ENCODE measurements at places on chromosomes 6 and 20.

DNA sequence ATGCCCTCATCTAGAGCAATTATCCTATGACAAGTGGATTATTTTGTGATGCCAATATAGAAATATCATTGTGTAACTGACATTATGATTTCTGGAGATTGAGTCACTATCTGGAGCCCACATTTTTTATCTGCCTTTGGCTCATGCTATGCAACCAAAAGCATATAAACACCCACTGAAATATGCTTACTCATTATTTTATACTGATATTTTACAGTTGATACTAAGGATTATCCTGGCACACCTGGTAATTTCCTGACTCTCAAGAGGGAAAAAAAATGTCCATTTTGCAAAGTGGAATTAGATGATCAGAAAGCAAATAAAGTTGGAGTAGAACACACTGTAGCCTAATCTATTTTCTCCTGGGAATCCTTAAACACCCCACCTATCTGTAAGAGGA, 154.5 kb downstream of the PKHD1 start:
- DNase-seq = no peak

DNA sequence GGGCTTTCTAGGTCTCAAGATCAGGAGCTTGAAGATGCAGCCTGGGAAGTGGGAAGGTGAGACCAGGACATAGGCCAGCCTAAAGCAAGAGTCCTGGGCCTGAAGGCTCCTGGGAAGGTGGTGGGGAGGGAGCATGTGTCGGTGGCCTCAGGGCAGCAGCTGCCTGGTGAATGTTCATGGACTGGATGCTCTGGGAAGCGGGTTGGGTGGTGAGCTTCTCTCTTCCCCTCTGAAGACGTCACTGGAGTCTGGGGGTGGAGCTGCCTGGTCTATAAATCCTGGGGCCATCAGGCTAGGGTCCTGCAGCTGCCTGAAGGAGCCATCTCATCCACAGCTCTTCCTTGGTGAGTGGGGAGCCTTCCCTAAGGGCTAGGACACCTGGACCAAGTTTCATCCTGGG, at the start of gene GNRH2:
GNRH2 (plus strand) TSS at position 301 of the 400 bp plus-strand sequence. CDS start 793 bp downstream, outside the sequence.
- DNase-seq = no peak

DNA sequence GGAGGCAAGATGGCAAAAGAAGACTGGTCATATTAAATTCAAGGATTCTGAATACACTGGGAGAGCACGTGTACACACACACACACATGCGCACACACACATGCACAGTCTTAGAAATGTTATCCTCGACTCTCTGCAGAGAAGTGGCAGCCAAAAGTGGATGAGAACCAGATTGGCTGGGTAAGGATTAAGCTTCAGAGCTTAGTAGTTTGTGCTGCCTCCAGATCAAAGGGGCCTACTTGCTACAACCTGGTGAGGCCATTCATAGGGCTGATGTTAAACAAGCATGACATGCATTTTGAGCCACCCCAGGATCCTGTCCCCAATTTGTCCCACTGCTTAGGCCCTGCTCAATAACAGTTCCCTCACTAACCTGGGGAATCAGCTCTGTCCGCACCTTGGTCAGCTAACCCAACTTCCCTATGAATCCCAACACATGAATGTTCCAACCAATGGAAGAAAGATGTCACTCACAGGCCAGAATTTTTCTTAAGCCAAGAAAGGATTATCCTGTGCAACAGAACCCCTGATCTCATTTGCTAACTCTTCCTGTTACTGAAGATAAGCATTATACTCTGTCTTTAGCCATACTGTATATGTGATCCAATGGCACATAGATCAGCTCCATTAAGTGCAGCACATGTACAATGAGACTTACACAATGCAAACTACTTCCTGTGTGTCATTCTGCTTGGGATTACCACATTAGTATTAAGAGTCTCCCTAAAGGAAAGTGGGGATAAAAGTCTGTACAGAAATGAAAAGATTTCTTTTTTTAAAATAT, 31.0 kb downstream of the TOMM6 start:
- no peak for DNase-seq

DNA sequence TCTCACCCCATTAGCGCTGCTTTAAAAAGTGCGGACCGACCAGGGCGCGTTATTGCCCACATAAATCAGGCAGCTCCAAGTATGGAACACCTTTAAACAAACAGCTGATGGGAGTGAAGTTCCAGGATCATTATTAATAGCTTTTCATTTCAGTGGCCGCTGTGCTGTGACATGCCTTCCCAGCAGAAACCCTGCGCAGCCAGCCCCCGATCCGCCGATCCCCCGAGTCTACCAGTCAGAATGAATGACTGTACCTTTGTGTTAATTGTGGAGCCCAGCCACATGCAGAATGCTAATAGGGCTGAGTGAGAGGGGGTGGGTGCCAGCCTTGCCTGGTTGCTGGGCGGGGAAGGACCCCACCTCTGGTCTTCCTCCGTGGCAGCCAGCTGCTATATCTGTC, 21.9 kb downstream of the CDH22 start:
- no peak for DNase-seq

DNA sequence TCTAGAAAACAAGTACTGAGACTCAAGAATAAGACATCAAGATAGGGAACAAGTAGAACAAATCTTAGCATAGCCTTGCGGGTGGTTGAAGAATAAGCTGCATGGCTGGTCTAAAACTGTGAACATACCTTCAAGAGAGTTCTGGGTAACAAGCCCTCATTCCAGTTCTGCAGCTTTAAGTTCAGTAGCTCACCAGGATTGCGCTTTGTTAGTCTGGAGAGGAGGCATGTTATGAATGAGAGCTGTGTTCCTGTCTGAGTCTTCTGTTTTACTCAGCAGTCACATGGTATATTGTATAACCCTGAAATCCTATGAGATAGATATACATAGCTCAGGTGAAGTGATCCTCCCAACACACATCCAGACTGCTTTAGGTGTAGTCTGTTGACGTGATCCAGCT, 406.6 kb upstream of the IRAK1BP1 start:
- no peak for DNase-seq

GRCh38 chr6:164911873-164912580, 397.4 kb downstream of the C6orf118 start:
- no peak for DNase-seq

DNA sequence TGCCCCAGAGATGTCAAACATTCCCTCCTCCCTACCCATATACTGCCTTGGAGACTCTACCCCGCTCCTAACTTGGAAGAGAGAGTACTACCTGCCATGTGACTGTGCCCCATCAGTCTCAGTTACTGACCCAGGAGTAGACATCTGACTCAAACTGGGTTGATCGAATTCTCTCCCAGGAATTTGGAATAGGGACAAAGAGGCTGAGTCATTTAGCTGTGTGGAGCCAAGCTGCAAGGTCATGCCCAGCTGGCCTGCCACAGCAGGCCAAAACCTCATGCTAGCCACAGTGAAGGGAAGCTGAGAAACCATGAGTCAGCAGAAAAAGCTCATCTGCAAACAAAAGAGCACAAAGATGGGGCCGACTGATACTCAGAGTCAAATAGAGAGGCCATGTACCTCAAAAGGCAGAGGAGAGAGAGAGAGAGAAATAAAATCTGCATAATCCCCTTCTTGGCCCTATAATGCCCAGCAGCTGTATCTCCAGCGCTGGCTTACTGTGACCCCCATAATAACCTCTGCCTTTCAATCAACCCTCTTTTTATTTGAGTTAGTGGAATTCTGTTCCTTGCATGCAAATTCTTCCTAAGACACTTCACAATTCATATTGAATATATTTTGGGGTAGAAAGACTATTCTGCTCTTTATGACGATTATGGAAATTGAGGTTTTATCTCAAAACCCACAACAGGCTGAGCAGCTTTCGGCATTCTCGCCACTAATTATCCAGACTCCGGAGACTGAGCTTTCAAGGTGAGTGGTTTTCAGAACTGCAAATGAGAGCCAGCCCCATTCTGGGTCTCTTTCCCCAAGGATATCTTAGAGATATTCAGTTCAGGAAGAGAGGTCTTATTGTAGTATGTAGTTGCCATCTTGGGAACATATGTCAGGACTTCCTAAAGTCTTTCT, 21.4 kb upstream of the AKIRIN2 start:
- peak; percentile 97 for DNase-seq

GRCh38 chr6:21045135-21045700, 511.0 kb downstream of the CDKAL1 start:
- peak; percentile 76 for DNase-seq

DNA sequence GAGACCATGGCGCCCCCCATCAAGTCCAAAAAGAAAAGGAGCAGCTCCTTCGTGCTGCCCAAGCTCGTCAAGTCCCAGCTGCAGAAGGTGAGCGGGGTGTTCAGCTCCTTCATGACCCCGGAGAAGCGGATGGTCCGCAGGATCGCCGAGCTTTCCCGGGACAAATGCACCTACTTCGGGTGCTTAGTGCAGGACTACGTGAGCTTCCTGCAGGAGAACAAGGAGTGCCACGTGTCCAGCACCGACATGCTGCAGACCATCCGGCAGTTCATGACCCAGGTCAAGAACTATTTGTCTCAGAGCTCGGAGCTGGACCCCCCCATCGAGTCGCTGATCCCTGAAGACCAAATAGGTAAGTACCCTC, 41.7 kb upstream of the NAA20 start:
- peak; percentile 61 for DNase-seq

- peak; percentile 15 for DNase-seq
Measured at GRCh38 chr6:155678361-155678760, 222.7 kb upstream of the NOX3 start.

GRCh38 chr6:109096208-109096607, 901 bp downstream of the CEP57L1 start:
- no peak for DNase-seq

DNA sequence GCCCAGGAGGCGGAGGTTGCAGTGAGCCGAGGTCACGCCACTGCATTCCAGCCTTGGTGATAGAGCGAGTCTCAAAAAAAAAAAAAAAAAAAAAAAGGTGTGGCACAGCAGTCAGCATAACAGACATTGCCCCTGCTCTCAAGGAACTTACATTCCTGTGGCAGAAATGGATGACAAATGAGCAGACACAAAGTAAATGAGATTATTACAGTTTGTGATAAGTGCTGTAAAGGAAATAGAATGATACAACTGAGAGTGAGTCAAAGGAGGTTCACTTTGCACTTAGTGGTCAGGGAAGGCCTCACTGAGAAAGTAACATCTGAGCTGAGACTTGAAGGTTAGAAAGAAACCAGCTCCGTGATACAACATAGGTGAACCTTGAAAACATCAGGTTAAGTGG, 36.4 kb downstream of the CEP250 start:
- no peak for DNase-seq

- no peak for DNase-seq
Measured at GRCh38 chr20:31485450-31486339, 10.6 kb downstream of the REM1 start.

DNA sequence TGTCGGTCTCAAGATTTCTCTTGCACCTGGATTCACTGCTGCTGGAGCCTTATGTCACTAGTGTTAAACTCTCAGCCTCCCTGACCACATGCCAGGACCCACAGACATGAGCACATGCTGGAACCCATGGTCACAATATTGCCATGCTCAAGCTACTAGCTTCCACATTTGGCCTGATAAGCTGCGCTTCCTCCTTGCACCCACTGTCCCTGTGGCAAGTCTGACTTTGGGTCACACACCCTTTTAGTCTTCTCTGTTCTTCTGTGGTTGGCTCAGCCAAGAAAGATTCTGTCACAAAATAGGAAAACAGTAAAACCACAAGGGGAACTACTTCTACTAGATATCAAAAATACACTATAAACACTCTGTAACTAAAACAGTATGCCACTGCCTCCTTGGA, 68.9 kb upstream of the HDAC2 start:
- no peak for DNase-seq

DNA sequence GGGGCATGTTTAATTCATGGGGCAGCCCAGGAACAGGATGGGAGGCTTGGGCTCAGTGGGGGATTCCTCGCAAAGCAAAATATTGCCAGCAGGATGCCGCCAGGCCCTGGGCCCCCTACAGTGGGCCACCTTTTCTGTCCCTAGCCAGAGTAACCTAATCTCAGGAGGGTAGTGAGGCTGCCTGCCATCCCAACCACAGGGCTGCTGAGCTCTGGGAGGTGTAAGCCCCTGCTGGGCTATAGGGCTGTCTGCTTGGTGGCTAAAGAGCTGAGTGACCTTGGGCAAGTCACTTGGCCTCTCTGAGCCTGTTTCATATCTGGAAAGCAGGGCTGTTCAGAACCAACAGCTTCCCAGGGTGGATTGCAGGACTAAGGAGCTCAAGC, 35.7 kb upstream of the CDH22 start:
- no peak for DNase-seq

Data from RCC 7860 (cell line).